ENCODE measurements at places on chromosomes 5 and 9.
A peak's percentile ranks its signal among the peaks of the same experiment; 100 is the strongest.

GRCh38 chr9:99220011-99220410 is 1.7 kb downstream of the ALG2 start:
- H3K4me1 ChIP-seq: peaks cover 49% of the 10 kb centered on the region
- H3K27ac ChIP-seq: peak overlapping the region; percentile 29
- peaks cover 68% of the 10 kb centered on the region for H3K36me3 ChIP-seq
- H3K27me3 ChIP-seq: no peaks in the 10 kb centered on the region
- no peak for DNase-seq

DNA sequence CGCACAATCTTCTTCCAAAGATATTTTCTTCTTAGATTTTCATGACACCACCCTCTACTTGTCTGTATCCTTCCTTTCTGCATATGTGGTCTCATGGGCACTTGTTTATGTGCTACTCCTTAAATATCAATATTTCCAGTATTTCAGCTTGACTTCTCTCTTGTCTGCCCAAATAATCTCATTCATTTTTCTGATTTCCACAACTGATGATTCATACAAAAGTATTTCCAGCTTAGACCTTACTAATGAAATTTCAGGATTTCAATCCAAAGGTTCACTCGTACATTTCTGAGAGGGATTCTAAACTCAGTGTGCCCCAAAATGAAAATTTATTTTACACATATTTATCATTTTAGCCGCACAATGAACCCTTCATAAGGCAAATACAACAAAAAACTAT is 928.9 kb upstream of the C9orf72 start:
- H3K27ac ChIP-seq: no peak overlapping the region
- no peaks in the 10 kb centered on the region for H3K27me3 ChIP-seq

DNA sequence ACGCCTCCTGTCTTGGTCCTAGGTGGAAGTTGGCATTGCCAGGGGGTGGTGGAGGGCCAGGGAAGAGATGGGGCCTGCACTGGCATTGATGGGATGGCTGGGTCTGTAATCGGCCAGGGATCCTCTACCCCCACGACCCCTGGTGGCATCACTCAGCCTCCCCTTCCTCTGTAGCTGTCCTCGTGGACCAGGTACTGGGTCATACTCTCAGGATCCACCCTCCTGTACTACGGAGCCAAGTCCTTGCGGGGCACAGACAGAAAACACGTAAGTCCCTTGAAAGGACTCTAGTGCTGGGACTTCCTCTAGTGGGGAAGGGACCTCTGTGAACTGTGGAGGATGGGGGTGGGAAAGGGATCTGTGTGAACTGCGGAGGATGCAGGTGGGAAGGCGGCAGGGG is 52.1 kb upstream of the GARNL3 start:
- no peak overlapping the region for H3K4me3 ChIP-seq
- no peak for DNase-seq
- no peak overlapping the region for H3K27ac ChIP-seq
- peaks cover 18% of the 10 kb centered on the region for H3K27me3 ChIP-seq

DNA sequence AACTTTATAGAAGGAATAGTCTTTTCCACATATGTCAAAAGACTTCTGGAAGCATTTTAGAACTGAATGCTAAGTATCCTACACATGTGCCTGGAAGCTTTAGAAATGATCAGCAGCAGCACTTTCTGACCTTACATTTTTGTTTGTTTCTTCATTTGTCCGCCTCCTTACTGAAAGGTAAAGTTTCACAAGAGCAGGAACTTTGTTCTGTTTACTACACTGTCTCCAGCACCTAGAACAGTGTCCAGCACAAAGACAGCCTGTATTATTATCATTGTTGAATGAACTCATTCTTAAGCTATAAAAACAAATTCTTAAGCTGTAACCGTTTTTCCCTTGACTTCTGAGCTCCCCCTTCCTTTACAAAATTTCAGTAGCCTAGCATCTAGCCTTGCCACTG is 14.8 kb downstream of the PIP5K1B start:
- no peaks in the 10 kb centered on the region for H3K27me3 ChIP-seq
- H3K27ac ChIP-seq: no peak overlapping the region
- no peak for DNase-seq
- peaks cover 30% of the 10 kb centered on the region for H3K36me3 ChIP-seq

DNA sequence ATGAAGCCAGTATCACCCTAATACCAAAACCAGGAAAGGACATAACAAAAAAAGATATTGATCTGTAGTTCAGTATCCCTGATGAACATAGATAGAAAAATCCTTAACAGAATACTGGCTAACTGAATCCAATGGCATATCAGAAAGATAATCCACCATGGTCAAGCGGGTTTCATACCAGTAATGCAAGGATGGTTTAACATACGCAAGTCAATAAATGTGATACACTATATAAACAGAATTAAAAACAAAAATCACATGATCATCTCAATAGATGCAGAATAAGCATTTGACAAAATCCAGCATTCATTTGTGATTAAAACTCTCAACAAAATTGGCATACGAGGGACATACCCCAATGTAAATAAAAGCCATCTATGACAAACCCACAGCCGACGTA is 110.9 kb downstream of the AOPEP start:
- no peak overlapping the region for H3K27ac ChIP-seq
- no peak overlapping the region for H3K4me3 ChIP-seq
- H3K4me1 ChIP-seq: peaks cover 21% of the 10 kb centered on the region
- peaks cover 22% of the 10 kb centered on the region for H3K36me3 ChIP-seq

- H3K4me3 ChIP-seq: no peak overlapping the region
- DNase-seq: no peak
- H3K4me1 ChIP-seq: peaks cover 56% of the 10 kb centered on the region
- no peak overlapping the region for H3K27ac ChIP-seq
- H3K27me3 ChIP-seq: no peaks in the 10 kb centered on the region
Observed at GRCh38 chr5:132644177-132644576, 13.8 kb upstream of the IL13 start.

DNA sequence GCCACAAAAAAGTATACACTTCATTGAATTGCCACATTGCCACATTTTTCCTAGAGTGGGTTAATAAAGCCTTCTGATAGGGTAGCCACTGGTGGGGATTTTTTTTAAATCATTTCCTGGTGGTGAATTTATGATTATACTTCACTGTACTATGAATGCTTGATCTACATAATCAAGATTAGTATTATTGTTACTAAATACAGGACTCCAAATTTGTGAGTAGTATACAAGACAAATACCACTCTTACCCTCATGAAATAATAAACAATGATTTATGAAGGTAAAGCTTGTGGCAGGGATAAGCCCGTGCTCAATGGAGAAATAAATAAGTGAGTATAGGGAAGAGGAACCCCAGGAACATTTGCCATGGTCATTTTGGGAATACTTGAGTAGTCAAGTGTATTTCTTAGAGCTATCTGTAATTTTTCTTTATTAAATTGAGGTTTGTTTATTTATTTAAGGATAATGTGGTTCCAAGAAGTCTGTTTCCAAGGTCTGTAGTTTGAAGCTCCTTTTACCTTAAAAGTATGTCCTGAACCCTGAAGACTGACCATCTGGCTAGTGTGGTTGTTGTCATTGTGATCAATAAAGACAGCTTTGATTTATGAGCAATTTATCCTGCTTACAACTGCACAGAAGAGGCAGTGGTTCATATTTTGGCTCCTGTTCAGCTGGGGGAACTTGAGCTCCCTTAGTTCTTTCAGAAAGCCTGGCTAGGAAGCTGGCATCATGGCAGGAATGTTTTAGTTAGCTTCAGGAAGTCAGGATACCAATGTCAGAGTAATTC is 118.6 kb downstream of the ZSWIM6 start:
- H3K36me3 ChIP-seq: peaks cover 11% of the 10 kb centered on the region
- no peak for DNase-seq
- no peak overlapping the region for H3K27ac ChIP-seq
- H3K4me1 ChIP-seq: no peaks in the 10 kb centered on the region
- no peak overlapping the region for H3K4me3 ChIP-seq
- H3K27me3 ChIP-seq: no peaks in the 10 kb centered on the region

GRCh38 chr9:134396258-134396742 is 70.0 kb downstream of the RXRA start:
- H3K4me1 ChIP-seq: peaks cover 42% of the 10 kb centered on the region
- H3K36me3 ChIP-seq: peaks cover 18% of the 10 kb centered on the region
- H3K27me3 ChIP-seq: no peaks in the 10 kb centered on the region
- peak overlapping the region; percentile 70 for H3K4me3 ChIP-seq

DNA sequence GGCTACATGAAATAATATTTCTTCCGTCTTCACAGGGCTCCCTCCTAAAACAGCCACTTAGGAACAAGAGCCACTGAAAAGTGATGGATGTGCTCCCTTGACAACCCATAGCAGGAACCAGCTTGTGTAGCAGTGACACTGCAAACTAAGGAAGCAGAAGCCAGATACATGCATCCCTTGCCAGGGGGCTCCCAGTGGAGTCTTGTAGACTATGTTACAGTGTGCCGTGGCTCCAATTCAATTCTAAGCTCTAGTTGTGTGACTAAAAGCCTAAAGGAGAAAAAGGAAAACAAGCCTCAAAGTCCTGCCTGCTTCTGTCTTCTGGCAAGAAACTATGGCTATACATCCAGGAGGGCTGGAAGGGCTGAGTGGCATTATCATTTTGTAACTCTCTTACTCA is 12.2 kb upstream of the TAF1L start:
- no peaks in the 10 kb centered on the region for H3K27me3 ChIP-seq
- no peak overlapping the region for H3K27ac ChIP-seq
- H3K4me1 ChIP-seq: no peaks in the 10 kb centered on the region
- no peak for DNase-seq
- H3K36me3 ChIP-seq: no peaks in the 10 kb centered on the region

DNA sequence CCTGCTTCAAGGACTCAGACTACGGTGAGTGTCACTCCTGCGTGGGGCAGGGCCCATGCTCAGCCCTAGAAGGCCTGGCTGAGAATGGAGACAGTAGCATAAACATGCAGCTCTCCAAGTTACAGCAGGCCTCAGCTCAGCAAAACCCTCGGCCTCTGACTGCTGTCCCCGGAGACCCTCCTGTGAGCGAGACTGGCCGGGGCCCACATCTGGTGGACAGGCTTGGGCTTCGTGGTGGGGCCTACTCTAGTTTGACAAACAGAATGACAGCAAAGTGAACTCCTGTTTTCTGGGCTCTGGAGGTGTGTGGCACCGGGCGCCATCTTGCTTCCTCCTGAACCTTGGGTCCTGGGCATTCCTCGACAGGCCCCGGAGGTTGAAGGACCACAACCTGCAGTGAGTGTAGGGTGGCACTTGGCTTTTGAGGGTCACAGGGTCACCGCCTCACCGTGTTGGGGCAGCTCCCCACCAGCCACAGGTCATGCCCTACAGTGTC is 97.5 kb downstream of the PHF2 start:
- H3K4me1 ChIP-seq: no peaks in the 10 kb centered on the region
- H3K4me3 ChIP-seq: no peak overlapping the region
- no peak for DNase-seq

GRCh38 chr9:132556235-132556634 is 26.2 kb upstream of the BARHL1 start:
- no peak for DNase-seq
- no peaks in the 10 kb centered on the region for H3K4me1 ChIP-seq

DNA sequence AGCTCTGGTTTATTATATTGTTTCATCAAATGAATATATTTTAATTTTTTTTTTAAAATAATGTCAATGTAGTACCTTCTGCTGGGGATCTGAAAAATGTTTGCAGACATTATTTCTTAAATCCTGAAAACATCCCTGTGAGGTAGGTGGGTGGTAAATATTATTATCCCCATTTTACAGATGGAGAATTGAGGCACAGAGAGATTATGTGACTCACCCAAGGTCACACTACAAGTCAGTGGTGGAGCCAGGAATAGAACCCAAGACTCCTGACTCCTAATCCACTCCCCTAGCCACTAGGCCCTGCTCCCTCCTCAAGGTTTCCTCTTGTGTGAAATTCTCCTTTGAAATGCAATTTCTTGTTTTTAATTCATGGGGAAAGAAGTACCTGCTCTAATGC is 171.4 kb downstream of the NIPBL start:
- no peak overlapping the region for H3K4me3 ChIP-seq
- no peaks in the 10 kb centered on the region for H3K4me1 ChIP-seq
- peaks cover 55% of the 10 kb centered on the region for H3K36me3 ChIP-seq
- no peak overlapping the region for H3K27ac ChIP-seq

DNA sequence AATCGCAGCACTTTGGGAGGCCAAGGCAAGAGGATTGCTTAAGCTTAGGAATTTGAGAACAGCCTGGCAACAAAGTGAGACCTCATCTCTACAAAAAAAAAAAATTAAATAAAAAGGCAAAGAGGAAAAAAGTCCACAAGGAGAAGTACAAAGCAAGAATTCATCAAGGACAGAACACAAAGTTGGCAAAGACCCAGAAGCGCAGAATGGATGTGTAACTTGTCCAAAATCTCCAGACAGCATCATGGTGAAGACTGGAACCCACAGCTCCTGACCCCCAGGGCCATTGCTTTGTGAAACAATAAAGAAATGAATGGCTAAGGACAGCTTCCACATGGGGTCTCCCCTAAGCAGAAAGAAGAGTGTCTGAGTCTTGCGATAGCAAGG is 7.8 kb downstream of the HSD17B3 start:
- H3K27me3 ChIP-seq: peaks cover 4% of the 10 kb centered on the region
- H3K4me3 ChIP-seq: no peak overlapping the region
- DNase-seq: no peak
- H3K27ac ChIP-seq: no peak overlapping the region

- H3K27me3 ChIP-seq: no peaks in the 10 kb centered on the region
- H3K27ac ChIP-seq: no peak overlapping the region
Observed at GRCh38 chr5:125180231-125180829, 433.9 kb upstream of the ZNF608 start.

DNA sequence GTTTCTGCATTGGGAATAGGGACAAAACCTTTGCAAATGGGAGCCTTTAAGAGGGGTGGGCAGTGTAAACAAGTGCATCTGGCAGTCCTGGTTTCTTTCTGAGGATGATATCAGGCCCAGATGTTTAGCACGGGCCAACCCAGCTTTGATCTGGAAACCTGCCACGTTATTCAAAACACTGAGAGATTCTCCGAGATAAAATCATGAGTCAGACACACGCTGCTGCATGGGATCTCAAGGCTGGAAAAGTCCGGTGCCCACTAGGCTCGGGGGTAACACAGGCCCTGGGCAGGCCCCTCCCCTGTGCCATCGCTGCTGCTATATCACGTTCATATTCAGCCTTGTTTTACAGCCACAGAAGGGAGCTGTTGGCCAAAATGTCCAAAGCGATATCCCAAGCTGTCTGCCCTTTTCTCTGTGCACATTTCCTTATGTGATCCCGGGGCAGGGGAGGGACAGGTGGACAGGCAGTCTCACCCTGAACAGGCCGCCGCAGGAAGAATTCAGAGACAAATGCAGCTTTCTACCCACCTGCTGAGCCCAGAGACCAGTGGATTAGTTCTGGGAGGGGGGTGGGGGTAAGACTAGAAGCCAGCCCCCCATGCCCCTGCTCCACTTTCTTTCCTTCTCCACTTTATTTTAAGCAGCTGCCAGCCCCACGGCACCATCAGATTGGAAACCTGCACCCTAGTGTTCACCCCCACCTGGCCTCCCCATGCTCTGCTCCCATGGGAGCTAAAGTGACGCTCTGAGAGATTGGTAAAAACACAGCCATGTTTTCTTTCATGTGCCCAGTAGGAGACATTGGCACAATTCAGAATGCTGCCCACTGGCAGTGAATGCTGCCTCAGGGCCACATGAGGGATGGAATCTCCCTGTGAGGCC is 63.1 kb downstream of the TMOD1 start:
- H3K27me3 ChIP-seq: peaks cover 11% of the 10 kb centered on the region
- H3K27ac ChIP-seq: no peak overlapping the region
- peaks cover 2% of the 10 kb centered on the region for H3K4me1 ChIP-seq
- no peaks in the 10 kb centered on the region for H3K36me3 ChIP-seq
- no peak overlapping the region for H3K4me3 ChIP-seq
- DNase-seq: no peak
